ENCODE measurements at places on chromosomes 5 and 9.

DNA sequence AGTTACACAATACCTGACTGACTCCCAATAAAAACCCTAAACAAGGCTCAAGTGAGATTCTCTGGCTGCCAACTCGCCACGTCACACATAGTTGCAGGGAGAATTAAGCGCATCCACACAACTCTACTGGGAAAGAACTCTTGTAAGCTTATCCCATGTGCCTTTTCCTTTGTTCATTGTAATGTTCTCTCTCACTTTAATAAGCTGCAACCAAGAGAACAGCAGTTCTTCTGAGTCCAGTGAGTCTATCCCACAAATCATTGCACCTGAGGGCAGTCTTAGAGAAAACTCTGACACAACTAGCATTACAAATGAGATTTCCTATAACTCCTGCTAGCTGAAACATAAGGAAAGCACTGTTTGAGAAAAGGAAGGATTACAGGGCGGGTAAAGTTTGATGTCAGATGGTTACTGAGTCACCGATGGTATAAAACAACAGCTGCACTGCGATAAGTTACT lies 27.4 kb downstream of the CENPK start:
- DNase-seq, result no peak

- no peak for DNase-seq
These were observed 74.6 kb downstream of the NUDT12 start for GRCh38 chr5:103487822-103488493.

- DNase-seq, result no peak
These were observed 402.9 kb downstream of the ZSWIM6 start for GRCh38 chr5:61734966-61735365.

DNA sequence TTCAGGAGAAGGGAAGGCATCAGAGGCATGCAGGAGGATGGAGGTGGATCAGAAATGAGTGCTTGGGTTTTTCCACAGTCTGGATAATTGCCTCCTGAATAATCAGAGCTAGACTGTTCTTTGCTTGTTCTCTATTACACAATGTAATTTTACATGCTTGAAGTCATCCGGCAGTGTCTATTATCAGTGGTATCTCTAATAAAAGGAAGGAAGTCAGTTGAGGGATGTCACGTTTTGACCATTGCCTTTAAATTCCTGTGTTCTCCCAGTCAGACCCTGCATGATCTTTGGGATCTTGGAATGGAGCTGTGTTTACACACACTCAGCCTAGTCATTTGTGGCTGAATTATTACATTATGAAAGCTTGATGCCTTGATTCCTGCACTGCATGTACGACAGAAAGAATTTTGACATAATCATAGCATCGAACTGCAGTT lies 91.0 kb downstream of the PDE8B start:
- no peak for DNase-seq

DNA sequence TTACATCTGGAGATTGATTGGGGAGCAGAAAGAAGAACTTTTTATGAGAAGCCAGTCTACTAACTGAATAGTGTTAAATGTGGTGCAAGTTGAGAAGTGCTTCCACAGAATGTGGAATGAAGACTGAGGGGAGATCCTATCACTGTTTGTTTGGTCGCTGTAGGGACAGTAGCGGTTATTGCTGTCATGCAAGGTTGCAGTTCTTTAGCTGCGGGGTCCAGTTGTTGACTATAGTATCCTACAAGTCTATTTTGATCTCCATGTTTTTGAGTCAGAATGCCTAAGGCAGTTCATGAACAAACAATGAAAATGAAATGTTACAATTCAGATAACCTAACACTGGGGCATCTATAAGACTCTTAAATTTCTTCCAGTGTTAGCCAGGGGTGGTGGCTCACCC lies 45.3 kb upstream of the PDZD2 start:
- no peak for DNase-seq

GRCh38 chr5:1322036-1322900 lies 22.6 kb downstream of the CLPTM1L start:
- DNase-seq, result peak; percentile 68

GRCh38 chr9:94056442-94056974 lies 27.8 kb upstream of the PTPDC1 start:
- DNase-seq, result no peak

DNA sequence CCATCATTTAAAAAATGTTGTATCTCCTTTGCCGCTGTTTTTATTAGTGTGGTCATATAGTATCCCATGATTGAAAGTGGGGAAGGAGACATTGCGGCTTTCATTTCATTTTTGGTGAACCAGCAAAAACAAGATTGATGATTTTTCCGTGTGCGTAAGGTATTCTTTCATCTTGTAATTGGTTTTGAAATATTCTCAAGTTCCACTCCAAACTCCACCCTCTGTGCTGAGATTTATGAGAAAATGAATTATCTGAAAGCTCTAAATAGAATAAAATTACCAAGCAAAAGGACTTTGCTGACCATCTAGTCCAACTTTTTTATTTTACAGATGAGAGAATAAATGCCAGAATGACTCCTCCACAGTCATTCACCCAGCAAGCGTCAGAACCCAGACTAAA lies 103.1 kb upstream of the MPDZ start:
- DNase-seq, result no peak

- no peak for DNase-seq
These were observed 163.7 kb downstream of the ESM1 start for GRCh38 chr5:54821445-54822323.

GRCh38 chr9:83538172-83538889 lies at the start of gene FRMD3:
TSS of gene FRMD3 (minus strand) at chr9:83538401. CDS start at chr9:83538231, 170 bp downstream.
- DNase-seq, result peak; percentile 77

GRCh38 chr9:136258299-136258625 lies 12.7 kb upstream of the QSOX2 start:
- DNase-seq, result no peak

DNA sequence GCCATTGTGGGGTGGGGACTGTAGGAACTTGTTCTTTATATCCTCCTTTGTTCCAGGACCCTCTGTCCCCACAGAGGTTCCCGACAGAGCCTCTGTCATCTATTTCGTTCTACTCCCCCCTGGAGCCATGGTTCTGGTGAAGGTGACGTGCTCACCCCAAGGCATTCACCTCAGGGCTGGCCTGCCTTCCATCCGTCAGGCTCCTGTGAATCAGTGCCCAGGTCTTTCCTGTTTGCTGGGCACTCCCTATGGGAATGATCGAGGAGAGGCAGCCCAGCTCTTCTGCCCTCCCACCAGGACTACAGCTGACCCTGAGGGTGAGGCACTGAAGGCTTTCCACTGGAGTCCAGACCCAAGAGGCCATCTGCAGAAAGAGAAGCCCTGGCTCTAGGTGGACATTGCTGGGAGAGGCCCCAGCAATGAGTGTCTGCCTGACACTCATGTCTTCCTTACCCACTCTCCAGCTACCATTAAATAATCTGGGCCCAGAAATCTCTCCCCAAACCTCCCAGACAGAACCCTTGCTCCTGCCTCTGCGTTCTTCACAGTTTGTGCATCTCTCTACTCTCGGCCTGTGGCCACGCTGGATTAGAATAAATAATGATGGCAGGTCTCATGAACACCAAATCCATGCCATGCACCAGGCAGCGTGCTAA lies 214.2 kb downstream of the FSTL4 start:
- no peak for DNase-seq

- DNase-seq, result peak; percentile 59
These were observed 30.9 kb downstream of the YIPF5 start for GRCh38 chr5:144139586-144139985.

- no peak for DNase-seq
These were observed 555.3 kb upstream of the DAB2 start for GRCh38 chr5:39980056-39980455.

DNA sequence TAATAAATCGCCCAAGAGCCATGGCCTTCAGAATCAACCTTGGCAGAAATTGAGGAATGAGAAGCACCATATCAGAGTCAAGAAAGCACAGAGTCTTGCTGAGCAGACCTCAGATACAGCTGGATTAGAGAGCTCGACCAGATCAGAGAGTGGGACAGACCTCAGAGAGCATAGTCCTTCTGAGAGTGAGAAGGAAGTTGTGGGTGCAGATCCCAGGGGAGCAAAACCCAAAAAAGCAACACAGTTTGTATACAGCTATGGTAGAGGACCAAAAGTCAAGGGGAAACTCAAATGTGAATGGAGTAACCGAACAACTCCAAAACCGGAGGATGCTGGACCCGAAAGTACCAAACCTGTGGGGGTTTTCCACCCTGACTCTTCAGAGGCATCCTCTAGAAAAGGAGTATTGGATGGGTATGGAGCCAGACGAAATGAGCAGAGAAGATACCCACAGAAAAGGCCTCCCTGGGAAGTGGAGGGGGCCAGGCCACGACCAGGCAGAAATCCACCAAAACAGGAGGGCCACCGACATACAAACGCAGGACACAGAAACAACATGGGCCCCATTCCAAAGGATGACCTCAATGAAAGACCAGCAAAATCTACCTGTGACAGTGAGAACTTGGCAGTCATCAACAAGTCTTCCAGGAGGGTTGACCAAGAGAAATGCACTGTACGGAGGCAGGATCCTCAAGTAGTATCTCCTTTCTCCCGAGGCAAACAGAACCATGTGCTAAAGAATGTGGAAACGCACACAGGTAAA lies 4.5 kb downstream of the NFX1 start:
- DNase-seq, result no peak

DNA sequence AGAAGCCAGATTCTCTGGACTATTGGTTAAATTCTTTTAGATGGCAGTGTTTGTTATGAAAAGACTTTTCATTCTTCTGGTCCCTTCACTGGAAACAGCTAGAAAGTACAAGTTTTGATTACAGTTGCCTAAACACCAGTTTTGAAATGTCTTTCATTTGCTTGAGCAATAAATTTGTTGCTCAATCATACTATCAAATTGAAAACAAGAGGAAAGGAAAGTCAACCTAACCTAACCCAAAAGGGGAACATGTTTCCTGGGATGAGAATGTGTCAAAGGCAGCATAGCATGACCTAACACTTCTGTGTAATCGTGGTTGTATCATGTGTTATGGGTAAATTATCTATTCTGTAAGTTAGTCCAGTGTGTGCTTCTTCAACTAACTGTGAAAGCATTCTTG lies 213.2 kb downstream of the TMC1 start:
- no peak for DNase-seq

GRCh38 chr9:69555802-69556201 lies 116.4 kb downstream of the APBA1 start:
- DNase-seq, result no peak

GRCh38 chr9:133188006-133188842 lies 20.8 kb downstream of the OBP2B start:
- no peak for DNase-seq

- no peak for DNase-seq
These were observed 16.5 kb downstream of the RXRA start for GRCh38 chr9:134342746-134343115.

DNA sequence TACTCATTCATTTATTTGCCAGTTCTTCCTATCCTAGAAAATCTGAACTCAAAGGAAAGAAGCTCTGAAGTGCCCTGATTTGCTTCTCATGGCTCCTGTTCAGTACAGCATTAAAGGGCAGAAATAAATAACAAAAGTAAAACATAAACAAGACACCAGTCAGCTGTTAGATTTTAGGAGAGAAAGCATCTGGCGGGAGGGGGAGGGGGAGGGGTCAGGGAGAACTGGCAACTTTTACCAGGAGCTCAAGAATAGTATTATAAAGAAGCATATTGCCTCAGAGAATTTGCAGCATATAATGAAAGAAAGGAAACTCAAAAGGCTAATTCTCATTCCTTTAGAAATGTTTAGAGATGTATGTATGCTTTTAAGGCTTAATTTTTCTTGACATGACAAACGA lies 68.1 kb downstream of the SEMA6A start:
- DNase-seq, result no peak

DNA sequence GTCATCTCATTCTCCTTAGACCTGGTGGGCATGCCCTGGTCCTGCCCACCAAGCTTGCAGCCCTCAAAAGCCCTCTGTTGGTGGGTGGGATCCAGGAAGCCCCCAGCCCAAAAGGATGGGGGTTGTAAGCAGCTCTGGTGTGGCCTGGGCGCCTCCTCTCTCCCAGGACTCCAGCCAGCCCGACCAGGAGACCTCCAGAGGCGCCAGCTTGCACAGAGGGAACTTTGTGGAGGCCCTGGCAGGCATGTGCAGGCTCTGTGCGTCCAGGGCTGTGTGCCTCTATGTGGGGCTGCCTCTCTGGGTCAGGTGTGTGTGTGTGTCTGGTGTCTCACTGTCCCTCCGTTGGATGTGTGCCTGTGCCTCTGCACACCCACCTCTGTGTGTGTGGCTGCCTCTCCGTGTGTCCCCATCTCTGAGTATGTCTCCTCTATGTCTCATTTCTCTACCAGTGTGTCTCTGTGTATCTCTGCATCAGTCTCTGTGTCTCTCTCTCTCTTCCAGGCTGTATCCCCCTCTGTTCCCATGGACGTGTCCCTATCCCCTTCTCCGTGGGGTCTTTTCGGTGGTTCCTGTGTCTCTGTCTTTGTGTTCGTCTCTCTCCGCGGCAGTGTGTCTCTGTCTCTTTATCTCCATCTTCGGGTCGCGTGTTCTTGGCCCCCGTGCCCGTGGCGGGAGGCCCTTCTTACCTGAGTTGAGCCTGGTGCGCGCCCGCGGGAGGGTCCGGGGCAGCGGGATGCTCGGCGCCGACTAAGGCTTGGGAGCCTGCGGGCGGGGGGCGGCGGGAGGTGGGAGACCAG lies 501 bp downstream of the ENHO start:
- DNase-seq, result no peak

GRCh38 chr5:174057206-174057605 lies 11.7 kb downstream of the NSG2 start:
- DNase-seq, result no peak

DNA sequence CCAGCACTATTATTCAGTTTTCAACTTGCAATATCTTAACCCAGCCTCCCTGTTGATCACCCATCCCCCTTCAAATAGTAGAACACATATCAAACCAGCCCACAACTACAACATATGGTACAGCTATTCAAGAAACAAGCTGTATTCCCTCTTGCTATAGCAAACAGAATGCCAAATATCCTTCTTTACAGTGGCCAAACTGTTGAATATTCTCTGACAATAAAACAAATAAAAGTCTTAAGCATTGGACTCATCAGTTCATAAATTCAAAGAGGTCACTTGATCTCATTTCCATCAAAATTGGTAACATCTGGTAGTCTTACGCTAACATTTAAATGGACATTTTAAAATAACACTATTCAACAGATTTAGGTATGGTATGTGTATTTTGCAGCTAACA lies 350.8 kb downstream of the EFNA5 start:
- no peak for DNase-seq

DNA sequence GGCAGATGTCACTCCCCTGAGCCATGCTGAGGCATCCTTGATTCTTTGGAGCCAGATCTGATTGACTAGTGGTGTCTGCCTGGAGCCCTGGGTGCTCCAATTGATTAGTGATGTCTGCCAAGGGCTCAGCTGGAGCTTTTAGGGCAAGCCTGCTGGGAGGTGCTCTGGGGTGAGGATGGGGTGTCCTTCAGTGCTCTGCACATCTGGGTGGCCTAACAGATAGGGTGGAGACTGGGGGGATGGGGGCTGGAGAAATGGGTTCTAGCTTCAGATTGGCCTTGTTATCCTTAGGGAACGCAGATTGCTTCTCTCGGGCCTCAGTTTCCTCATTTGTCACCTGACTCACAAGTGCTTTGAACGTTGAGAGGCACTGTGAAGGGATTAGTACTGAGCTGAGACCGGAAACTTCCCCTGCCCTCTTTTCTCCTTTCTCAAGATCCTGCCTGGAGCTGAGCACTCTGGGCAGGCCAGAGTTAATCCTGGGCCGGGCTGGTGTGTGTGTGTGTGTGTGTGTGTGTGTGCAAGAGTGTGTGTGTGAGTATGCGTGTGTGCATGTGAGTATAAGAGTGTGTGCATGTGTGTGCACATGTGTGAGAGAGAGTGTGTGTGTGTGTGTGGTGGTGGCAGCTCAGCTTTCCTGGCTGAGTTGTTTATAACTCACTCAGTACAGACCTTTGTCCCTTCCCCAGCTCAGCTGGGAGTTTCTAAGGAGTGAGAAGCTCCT lies 5.6 kb upstream of the IER5L start:
- DNase-seq, result no peak

GRCh38 chr5:113233606-113234005 lies 201.2 kb downstream of the TSSK1B start:
- no peak for DNase-seq
